ENCODE measurements at places on chromosomes 13 and 19. TPM values are rescaled to one million over a fixed set of nuclear protein-coding genes. Genes with fewer than 3 reads are reported as not detected.

DNA sequence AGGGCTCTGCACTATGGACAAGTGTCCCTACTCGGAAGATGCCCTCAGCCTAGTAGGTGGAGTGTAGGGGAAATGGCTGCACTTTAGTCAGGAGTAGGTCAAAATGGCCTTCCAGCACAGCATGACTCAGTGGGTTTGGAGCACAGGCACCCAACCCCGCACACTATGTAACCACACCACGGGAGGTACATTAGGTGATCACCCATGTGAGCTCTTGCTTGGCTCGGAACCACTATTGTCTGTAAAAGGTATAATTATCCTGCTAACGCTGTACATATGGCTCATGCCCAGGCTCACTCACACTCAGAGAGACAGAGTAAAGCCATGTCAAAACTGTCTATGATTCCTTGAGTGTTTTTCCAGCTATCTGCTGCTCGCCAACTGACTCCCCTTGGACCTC, 156.9 kb upstream of the DACH1 start:
- no peak for DNase-seq

KIR2DL1 gene
- total RNA-seq = not detected

GRCh38 chr13:98192008-98192407, 14.9 kb upstream of the RNF113B start:
- no peak for DNase-seq

FPR1 gene
- 0.22 TPM for total RNA-seq

SIGLEC10 gene
- total RNA-seq = not detected

DNA sequence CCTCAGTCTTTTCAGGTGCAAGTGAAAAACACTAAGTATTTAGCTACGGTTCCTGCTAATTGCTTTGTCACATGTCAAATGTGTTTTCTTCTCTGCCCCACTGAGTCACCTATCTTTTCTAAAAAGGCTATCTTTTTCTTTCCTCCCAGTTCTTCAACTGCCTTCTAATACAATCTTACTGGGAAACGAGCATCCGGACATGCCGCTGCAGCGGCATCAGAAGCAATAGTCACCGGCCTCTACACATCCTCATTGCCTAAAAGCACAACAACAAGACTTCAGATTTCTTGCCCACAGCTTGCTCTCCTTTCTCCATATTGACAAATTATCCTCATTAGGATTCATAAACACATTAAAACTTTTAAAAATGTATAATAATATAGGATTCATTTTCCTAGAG, 1.2 kb downstream of the PCDH9 start:
- DNase-seq = no peak

BRME1 gene
- total RNA-seq = 0.61 TPM

RNF17 gene
- not detected for total RNA-seq

GRCh38 chr19:41297628-41298347, 12.2 kb upstream of the CCDC97 start:
- no peak for DNase-seq

ZNF93 gene
- total RNA-seq = 3.6 TPM

FXYD1 gene
- total RNA-seq = 1.8 TPM

DNA sequence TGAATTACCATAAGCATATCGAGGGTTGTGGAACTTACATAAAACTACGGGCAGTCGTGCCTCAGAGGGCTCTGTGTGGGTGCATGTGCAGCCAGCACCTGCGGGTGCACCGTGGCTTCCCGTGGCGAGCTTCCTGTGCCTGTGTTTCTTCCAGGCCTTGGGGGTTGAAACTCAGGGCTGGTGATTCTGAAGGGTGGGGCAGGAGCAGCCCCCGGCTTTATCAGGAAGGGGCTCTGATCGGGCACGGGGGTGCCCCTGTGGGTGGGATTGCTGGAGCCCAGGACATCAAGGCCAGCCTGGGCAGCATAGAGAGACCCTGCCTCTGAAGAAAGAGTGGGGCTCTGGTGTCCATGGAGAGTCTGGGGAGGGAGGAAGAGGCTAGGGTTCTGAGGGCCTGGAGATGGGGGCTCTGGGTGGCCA, 11.1 kb downstream of the ATP4B start:
- no peak for DNase-seq

TARM1 gene
- total RNA-seq = not detected

GRCh38 chr13:79519255-79519654, 38.3 kb downstream of the NDFIP2 start:
- DNase-seq = peak; percentile 30

GRCh38 chr19:15672580-15673175, at the start of gene CYP4F12:
TSS of gene CYP4F12 (plus strand) at chr19:15673087. CDS start at chr19:15673530, 443 bp downstream.
- peak; percentile 4 for DNase-seq

DNA sequence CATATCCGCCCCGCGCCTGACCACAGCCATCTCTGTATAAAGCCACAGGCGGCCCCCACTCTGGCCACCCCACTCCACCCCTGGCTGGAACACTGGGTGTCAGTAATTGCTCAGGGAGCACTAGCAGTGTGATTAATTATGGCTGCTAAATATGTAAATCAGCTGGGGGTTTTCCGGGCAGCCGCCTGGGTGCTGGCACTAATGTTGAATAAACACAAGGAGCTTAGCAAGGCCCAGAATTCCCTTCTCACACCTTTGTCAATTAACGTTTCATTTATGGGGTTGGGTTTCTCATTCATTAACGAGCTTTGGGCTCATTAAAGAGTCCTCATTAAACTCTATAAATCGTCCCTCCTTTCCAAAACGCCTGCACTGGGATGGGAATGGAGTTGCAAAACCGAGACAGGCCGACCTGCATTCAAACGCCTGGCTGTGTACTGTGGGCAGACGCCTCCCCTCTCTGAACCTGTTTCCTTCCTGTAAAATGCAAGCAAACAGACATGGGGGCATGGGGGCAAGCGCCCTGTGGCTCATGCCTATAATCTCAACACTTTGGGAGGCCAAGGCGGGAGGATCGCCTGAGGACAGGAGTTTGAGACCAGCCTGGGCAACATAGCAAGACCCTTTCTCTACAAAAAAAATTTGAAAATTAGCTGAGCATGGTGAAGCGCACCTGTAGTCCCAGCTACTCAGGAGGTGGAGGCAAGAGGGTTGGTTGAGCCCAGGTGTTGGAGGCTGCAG, 17.7 kb upstream of the OLFM2 start:
- DNase-seq = no peak

GRCh38 chr19:9709305-9709704, 34.4 kb upstream of the ZNF562 start:
- no peak for DNase-seq

GALP gene
- total RNA-seq = not detected

DNA sequence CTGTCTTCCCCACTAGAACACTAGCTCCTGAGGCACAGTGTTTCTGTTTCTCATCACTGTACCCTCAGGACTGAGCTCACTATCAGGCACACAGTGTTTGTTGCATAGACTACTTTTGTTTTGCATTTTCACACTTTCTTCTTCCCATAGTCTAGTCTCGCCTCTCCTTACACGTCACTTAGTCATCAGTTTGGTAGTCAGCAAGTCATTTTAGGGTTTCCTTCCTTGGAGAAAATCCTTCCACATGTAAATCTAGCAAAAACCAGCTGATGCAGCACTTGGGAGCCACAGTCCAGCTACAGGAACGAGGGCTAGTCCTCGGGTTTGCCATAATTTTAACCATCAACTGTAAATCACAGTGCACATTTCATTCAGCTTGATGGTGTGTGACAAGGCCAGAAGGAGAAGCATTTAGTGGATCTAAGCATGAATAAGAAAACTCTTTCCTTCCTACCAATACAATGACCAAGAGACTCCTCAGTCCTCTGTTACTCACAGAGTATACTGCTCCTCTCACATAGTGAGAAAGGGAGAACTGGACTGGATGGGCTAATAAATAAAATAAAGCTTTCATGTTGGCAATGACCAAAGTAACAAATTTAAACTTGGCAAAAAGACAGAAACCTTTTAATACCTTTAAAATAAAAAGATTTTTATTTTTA, 221.0 kb downstream of the KLF12 start:
- DNase-seq = no peak

GRCh38 chr13:51959773-51960172, 51.5 kb downstream of the ATP7B start:
- DNase-seq = no peak

GRCh38 chr19:9507285-9507684, 8.9 kb upstream of the ZNF560 start:
- no peak for DNase-seq

FBXL12 gene
- total RNA-seq = 30.1 TPM

ZNF575 gene
- total RNA-seq = 2.7 TPM

DNA sequence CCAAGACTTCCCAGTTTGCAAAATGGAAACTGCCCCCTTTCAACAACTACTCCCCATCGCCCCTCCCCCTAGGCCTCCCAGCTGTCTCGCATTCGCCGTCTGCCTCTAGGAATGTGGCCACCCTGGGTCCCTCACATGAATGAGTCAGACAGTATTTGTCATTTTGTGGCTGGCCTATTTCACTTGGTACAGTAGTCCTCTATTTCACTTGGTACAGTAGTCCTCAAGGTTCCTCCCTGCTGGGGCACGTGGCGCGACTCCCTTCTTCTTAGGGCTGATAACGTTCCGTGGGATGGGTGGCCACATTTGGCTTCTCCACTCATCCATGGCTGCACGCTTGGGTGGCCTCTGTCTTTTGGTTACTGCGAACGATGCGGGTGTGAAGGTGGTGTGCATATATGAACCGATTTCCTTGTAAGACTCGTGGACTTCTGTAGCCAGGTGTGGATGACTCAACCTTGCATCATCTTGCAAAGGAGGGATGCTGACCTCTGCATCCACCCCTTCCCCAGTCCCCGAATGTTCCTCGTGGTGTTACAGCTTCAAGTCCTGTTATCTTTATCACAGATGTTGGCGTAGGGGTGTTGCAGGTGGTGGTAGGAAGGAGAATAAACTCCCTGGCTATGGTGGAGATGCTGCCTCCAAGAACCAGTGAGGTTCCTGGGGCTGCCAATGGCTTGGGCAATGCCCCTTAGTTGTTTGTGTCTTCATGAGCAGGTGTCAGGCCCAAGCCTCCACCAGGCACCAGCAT, 112.1 kb upstream of the SOX1 start:
- DNase-seq = no peak

DNA sequence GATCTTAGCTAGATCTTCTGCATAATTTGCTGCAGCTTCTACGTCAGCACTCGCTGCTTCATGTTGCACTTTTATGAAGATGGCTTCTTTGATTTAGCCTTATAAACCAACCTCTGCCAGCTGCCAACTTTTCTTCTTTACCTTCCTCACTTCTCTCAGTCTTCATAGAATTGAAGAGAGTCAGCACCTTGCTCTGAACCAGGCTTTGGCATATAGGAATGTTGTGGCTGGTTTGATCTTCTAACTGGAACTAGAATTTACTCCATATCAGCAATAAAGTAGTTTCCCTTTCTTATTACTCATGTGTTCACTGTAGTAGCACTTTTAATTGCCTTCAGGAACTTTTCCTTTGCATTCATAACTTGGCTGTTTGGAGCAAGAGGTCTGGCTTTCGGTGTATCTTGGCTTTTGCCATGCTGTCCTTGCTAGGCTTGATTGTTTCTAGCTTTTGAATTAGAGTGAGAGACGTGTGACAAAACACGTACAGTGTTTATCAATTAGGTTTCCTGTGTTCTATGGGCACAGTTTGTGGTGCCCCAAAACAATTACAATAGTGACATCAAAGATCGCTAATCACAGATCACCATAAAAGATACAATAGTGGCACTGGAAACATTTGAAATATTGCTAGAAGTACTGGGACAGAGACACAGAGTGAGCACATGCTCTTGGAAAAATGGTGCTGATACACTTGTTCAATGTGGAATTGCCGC, 50.7 kb downstream of the NDFIP2 start:
- no peak for DNase-seq

- no peak for DNase-seq
Measured at GRCh38 chr19:8491574-8491973, 10.9 kb downstream of the PRAM1 start.

DNA sequence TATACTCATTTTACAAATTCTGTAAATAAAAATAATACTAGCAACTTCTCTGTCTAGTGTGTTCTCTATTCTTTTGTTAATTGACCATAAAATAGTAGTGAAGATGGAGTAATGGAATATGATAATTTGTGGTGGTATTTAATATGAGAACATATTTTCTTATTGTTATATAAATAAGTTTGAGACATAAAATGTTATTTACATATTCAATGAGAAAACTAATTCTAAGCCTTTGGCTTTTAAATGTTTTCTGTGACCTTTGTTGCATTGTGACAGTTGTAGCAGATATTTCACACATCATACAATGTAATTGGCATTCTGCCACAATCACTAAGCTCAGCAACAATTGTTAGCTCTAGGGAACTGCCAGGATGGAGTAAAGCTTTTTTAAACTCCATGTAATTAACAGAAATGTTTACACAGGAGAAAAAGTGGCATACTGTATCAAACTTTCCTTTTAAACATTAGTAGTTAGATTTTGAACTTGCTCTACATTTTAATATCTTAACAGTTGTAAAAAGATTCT, 562.1 kb upstream of the PCDH9 start:
- DNase-seq = no peak

- DNase-seq = no peak
Measured at GRCh38 chr19:16168465-16169081, 4.8 kb downstream of the CIB3 start.

METTL21C gene
- total RNA-seq = not detected

TMEM86B gene
- 2.2 TPM for total RNA-seq

DNA sequence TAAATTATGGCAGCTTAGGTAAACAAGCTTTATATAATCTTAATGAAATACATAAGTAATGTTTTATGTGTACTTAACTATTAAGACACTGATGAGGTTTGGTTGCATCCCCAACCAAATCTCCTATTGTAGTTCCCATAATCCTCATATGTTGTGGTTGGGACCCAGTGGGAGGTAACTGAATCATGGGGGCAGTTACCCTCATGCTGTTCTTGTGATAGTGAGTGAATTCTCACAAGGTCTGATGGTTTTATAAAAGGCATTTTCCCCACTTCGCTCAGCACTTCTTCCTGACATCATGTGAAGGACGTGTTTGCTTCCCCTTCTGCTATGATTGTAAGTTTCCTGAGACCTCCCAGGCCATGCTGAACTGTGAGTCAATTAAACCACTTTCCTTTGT, 212.7 kb downstream of the DIAPH3 start:
- DNase-seq = no peak

DNA sequence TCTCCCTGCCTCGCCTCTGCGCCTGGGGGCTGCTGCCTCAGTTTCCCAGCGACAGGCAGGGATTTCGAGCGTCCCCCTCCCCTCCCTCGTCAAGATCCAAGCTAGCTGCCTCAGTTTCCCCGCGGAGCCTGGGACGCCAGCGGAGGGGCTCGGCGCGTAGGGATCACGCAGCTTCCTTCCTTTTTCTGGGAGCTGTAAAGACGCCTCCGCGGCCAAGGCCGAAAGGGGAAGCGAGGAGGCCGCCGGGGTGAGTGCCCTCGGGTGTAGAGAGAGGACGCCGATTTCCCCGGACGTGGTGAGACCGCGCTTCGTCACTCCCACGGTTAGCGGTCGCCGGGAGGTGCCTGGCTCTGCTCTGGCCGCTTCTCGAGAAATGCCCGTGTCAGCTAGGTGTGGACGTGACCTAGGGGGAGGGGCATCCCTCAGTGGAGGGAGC, 722 bp upstream of the ICAM1 start:
- DNase-seq = no peak

CD209 gene
- not detected for total RNA-seq

DNA sequence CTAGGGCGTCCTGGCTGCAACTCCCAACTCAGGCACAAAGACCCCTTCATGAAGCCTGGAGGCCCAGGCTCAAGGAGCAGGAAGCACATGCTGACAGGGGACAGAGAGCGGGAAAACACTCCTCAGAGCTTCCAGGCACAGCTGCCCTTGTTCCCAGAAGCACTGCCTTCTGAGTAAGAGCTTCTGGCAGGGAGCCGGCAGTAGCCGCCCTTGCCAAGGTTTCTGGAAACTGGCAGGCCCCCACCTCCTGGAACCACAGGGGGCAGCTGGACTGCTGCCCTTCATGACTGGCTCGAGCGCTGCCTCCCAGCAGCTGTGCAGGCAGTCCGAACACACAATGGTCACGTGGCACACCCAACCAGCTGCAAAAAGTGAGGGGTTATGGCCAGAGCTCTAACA, 33.6 kb upstream of the EPHX3 start:
- peak; percentile 89 for DNase-seq

Data from HFFc6 (cell line).